Posterior vena cava (tissue), 2 donors: ENCODE measurements at places on chromosomes 12 and 14.

DNA sequence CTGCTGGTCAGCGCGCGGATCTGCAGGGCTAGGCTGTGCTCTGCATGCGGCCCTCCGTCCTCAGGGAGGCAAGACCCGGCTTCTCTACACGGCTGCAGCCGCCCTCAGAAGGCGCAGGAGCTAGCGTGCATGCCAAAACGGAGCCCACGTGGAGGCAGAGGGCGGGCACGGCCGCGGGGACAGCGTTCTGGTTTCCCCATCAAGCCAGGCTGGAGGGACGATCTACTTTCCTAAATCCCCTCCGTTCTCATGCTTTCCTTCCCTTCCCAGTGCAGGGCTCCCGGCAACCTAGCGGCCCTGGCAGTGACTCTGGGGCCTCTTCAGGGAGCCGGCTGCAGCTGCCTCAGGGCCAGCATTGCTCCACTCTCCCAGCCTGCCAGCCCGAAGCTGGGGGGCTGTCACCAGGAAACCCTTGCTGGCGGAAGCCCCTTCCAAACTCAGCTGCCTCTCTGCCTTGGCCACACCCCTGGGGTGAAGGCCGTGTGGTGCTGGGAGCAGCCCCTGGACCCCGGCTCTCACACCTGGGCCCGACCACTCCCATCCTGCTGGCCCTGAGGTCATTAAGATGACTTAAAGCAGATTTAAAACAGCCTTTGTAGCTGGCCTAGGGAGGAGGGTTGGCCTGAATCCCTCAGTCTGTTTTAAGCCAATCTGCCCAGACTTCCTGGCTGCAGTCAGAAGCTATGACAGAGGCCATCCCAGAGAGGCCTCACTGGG is 9.2 kb upstream of the GOLGA3 start:
- DNase-seq, result no peak

DNA sequence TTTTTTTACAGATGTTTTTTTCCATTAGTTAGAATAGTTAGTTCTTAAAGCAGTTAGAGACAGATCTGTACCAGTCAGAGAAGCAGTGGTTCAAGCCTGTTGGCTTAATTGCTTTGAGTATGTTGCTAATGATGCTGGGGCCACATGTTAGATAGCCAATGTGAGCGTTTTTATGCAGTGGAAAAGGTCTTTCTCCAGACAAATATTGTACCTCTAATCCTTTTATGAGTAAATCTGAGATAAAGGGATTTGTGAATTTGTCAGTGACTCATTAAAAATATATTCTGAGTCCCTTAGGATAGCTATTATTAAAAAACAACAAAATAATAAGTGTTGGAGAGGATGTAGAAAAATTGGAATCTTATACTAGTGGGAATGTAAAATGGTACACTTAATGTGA is 154.2 kb downstream of the MSRB3 start:
- no peak for DNase-seq

- DNase-seq, result no peak
These were observed 27.6 kb upstream of the TRAF3 start for GRCh38 chr14:102749393-102750305.

DNA sequence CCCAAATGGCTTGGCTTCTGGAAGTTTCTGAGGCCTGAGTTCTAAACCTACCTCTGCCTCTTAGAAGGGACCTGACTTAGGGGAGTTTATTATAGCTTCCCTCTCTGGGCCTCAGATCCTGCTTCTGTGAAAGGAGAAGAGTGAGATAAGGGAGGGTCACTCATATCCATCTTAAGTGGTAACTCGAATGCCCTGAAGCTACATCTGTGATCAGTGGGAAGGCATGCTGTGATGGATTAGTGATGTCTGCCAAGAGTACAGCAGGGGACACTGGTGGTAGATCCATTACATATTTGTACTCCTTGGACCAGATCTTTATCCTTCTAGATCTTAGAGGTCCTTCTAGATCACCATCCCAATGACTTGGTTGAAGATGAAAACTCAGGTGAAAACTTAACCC is 97.8 kb upstream of the NOS1 start:
- DNase-seq, result no peak

DNA sequence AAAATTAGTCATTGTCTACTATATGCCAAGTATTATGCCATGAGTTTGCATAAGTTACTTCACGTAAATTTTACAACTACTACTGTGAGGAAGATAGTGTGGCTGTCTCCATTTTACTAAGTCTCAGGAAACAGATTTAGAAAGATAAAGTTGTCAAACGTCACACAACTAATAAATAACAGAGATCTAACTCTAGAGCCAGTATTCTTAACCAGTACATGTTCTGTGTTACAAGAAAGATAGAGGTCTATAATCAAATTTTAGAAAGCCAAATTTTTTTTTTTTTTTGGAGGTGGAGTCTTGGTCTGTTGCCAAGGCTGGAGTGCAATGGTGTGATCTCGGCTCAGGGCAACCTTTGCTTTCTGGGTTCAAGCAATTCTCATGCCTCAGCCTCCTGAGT is 14.2 kb downstream of the CLEC4C start:
- DNase-seq, result no peak

- DNase-seq, result peak; percentile 90
These were observed 159.7 kb downstream of the PAH start for GRCh38 chr12:102757154-102757881.

DNA sequence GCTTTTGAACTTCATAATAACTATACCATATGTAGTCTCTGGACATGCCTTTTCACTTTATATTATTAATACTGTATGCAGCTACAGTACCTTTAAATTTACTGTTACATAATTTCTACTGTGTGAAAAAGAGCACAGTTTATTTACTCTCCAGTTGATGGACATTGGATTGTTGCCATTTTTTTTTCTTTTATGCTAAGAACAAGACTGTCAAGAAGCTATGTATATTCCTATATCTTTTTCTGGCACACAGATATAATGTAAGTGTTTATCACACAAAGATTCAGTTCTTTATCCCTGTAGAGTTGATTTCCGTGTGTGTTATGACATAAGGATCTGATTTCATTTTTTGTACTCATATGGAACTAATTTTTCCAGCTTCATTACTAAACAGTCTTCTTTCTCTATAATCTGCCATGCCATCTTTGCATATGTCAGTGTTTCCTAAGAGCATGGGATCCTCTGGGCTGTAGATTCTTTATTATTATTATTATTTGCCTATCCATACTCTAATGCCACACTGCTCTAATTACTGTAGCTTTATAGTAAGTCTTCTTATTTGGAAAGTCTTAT is 593.0 kb upstream of the ATP2B1 start:
- DNase-seq, result no peak

- DNase-seq, result peak; percentile 71
These were observed 6.3 kb downstream of the TMEM179 start for GRCh38 chr14:104598039-104598909.

- DNase-seq, result no peak
These were observed 29.3 kb downstream of the MYF5 start for GRCh38 chr12:80745851-80746505.

DNA sequence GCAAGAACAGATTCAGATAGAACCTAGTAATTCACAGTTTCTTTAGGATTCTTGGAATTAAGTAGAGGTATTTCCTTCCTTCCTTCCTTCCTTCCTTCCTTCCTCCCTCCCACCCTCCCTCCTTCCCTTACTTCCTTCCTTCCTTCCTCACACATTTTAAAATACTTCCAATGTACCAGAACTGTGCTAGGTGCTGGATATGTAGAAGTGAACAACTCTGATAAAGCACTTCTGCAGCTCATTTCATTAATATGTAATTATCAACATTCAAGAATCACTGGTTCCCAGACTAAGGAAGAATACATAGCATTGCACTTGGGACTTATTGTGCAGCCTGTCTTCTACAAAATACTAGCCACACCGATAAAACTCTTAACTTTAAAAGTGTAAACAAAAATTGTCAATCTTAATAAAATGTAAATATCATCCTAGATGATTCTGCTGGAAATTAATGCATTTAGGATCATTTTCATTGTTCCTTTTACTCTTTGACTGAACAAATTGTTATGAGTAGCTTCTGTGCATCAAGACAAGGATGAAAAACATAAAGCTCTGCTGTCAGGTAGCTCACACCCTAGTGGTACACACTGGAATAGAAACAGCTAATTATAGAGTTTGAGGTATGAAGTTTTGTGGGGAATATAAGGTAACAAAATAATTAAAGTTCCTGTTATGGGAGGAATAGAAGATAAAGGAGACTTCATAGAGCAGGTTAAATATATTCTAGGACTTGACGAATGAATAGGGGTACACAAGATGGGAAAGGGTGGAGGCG is 99.9 kb upstream of the MYF6 start:
- no peak for DNase-seq

DNA sequence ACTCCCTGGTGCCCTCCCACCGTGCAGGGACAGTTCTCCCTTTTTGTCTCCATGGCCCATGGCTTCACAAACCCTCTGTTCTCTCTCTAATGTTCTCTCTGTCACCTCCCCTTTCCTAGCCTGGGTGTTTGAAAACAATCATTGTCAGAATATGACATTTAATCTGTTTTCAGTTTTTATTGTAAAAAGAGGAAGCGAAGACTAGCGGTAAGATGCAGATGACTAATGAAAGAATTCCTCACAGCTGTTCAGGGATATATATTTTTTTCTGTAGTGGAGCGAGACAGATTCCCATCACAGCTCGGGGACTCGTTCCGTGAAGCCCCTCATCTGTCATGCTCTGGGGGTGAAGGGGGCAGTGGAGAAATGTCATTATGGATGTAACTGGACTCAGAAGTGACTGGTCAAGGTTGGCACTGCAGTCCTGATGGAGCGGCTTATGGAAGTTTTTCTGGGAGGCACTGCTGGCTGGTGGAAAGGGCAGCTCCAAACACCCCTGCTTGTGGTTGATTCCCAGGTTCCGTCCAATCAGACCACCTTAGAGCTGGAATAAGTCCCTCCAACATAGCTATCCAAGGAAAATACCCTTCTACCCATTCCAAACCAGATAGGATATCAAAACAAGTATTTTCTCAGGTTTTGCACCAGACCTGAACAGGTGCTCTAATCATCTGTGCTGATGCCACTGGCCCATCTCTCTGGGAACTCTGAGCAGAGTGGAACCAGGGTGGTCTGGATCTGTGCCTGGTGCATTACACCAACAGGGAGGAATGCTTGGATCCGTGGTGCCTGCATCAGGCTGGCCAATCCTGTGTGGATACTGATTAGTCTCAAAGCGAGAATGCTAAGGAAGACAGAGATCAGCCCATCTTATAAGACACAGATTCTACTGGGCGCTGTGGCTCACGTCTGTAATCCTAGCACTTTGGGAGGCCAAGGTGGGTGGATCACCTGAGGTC is 84.7 kb downstream of the GPATCH2L start:
- DNase-seq, result no peak

DNA sequence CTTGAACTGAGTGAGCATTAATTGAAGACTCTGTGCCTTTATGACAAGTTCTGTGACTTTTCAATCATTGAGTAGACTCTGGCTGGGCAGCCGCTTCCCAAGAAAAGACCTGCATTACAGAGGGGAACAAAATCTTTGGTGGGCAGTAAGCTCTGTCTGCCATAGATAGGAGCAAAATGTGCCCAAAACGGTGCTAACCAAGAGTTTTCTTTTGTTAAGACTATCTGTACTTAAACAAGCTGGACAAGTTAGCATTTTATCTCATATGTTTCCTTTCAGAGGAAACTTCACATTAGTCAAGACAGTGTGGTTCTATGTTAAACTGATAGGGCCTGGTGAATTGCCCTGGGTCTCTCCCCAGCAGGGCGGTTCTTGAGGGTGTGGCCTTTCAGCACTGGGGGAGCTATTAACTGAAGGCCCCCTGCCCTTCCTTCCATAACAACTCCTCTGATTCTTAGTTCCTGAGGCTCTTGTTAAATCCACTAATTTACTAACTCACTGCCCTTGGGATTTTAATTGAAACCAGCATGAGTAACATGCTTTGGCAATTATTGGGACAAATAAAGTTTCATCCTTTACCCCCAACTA is 219.6 kb downstream of the KTN1 start:
- no peak for DNase-seq

- DNase-seq, result peak; percentile 95
These were observed 3.6 kb upstream of the P2RX2 start for GRCh38 chr12:132614861-132615578.

- DNase-seq, result no peak
These were observed 91.5 kb upstream of the IGF1 start for GRCh38 chr12:102571889-102572288.

DNA sequence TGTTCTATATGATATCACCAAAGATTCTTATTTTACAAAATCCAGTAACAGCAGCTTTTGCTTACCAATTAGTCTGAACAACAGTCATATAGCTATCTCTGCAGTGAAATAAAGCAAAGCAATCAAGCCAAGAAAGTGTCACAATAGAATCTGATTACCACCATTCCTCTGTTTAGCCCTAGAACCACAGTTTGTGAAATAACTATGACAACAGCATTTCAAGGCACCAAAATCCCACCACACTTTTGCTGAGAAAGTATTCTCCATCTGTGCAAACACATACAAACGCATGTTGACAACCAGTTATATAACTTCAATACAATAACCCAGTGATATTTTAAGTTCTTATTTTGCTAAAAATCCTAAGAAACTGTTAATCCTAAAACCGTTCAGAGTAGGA is 7.4 kb downstream of the PPP1R13B start:
- DNase-seq, result no peak

DNA sequence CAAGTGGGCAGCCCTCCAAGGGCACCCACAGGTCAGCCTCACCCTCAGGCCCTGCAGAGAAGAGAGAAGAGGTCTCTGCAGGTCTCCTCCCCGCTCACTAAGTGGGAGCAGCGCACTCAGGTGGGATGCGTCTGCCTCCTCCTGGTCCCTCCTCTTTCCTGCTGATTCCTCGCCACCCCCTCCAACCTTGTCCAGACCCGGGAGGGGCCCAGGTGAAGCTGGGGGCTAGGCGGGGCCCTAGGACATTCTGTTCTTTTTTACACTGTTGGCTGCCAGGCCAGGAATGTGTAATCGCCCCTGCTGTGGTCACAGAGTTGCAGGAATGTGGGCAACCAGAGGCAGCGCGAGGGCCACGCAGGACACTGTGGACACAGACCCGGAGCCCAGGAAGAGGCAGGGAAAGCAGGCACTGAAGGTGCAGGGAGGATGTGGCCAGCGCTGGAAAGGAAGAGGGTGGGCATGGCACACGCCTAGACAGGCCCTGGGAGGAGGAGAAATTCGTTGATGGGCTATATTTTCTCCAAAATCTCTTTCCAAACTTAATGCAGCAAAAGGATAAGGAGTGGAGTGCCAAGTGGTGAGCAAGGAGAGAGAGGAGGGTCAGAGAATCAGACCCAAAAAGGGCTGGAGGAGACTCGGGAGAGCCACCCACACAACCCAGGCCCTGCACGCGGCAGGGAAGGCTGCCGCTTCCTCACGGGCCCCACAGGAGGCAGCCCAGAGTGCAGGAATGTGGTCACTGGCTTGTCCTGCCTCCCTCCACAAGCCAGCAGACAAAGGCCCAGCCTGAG is 911 bp upstream of the SCNN1A start:
- peak; percentile 90 for DNase-seq

DNA sequence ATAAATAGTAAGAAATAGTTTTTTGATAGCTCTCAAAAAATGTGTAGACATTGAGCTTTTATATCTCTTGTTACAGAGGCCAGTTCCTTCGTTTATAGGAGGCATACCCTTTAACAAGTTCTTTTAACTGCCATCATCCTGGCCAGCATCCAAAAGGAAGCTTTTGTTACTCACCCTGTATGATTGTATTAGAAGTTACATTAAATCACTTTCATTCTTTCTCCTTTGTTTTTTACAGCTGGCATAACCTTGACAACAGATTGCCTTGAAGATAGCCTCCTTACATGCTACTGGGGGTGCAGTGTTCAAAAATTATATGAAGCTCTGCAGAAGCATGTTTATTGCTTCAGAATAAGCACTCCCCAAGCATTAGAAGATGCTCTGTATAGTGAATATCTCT is 20.1 kb downstream of the CGRRF1 start:
- DNase-seq, result no peak

GRCh38 chr12:59486827-59487226 is 109.0 kb upstream of the SLC16A7 start:
- DNase-seq, result no peak

GRCh38 chr12:132071040-132071810 is 72.9 kb downstream of the DDX51 start:
- no peak for DNase-seq
